ENCODE measurements at places on chromosomes 7 and 10.

DNA sequence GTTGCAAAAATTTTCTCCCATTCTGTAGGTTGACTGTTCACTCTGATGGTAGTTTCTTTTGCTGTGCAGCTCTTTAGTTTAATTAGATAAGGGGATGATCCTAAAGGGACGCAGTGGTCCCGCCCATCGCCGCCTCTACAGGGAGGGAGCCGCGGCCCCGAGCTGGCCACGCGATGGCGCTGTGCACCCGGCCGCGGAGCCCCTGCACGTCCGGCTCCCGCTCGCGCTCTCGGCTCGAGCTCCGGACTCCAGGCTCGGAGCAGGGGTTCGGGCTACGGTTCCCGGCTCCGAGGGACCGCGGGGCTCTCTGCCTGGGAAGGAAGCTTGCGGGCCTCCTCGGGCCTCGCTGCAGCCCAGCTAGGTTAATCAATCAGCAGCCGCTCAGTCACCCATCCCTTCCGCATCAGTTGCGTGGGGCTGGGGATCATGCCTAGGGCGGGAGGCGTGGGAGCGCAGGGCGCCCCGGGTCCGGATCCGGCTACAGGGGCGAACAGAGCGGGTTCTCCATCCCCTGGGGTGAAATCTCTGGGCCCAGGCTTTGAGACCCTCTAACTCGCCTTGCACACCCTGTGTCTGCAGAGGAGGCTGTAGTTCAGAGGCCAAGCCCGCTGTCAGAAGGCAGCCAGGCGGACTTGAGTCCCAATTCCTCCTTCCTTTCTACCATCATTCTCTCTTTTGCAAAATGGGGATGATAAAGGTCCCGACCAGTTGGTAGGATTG lies 97.9 kb downstream of the WDR11 start:
- no peak for DNase-seq

- DNase-seq = no peak
Measured at GRCh38 chr10:115790220-115790619, 482.8 kb downstream of the GFRA1 start.

GRCh38 chr10:61847640-61848039 lies 53.9 kb upstream of the ARID5B start:
- no peak for DNase-seq

- DNase-seq = peak; percentile 32
Measured at GRCh38 chr7:1532456-1533254, 2.2 kb downstream of the MAFK start.

Measured in stimulated activated CD8-positive, alpha-beta memory T cell treated with anti-CD3 and anti-CD28 coated beads, Interleukin-4, amount 100 ng/mL, for 1 hour (primary cell).